HepG2 (cell line): ENCODE measurements at places on chromosomes 1 and 21.

DNA sequence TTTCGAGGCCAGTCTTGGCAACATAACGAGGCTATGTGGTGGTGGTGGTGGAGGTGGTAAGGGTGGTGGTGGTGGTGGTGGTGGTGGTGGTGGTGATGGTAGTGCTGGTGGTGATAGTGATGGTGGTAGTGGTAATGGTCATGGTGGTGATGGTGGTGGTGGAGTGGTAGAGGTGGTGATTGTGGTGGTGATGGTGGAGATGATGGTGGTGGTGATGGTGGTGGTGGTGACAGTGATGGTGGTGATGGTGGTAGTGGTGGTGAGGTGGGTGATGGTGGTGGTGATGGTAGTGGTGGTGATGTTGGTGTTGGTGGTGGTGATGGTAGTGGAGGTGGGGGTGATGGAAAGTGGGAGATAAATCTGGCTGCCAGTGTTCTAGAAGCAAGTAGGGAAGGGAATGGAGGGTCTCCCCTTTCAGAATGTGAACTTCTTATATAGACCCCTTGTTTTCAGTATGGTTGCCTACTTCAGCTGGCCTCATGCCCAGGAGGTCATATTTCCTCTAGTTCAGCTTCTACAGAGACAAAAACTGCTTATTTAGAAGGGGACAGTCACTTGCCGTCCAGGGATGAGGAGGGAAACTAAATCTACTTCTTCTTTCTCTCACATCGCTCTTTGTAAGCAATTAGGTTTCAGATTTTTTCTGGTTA lies 27.5 kb downstream of the SH3BGR start:
- no peak for DNase-seq

DNA sequence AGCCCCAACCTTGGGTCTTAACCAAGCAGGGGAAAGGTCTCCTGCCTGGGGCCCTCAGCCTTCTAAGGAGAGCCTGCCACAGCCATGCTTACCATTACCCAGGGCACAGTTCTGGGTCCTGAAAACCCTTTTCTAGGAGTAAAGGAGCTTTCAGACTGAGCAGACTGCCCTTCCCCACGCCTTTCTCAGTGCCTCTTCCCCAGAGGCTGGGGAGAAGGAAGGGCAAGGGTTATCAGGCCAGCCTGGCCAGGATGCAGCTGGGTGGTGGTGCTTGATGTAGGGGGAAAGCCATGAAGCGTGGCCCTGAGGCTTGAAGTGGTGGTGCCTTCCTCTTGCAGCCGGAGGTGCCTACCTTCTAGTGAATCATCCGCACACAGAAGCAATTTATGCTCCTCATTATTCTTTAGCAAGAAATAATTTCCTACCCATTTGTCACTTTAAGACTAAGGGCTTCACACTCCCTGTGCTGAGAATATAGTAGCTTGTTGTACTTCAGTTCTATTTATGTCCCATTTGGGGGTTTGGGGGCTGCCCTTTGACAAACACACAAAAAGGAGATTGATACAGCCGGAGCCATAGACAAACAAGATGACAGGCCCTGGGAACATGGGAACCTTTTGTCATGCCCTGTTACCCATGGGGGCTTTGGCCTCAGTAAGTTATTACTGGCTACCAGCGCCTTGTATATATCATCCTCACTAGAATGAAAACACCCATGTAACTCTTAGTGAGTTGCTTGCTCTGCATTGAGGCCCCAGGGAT lies 40.7 kb downstream of the MAN1C1 start:
- DNase-seq = no peak

DNA sequence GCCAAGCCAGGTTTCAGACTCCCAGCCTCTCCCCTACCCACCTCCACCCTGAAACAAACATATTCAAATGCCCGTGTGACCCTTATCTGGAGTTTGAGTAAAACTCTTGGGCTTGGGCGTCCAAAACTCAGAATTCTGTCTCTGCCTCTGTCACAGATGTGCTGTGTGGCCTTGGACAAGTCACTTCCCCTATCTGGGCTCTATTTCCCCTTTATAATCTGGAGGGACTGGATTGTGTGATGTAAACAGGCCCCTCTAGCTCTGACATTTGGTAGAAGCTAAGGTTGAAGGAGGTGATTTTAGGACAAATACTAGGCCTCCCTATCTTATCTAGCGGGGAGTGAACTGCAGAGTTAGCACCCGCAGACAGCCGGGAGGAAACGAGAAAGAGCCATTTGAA lies 67.5 kb downstream of the IGSF21 start:
- no peak for DNase-seq

DNA sequence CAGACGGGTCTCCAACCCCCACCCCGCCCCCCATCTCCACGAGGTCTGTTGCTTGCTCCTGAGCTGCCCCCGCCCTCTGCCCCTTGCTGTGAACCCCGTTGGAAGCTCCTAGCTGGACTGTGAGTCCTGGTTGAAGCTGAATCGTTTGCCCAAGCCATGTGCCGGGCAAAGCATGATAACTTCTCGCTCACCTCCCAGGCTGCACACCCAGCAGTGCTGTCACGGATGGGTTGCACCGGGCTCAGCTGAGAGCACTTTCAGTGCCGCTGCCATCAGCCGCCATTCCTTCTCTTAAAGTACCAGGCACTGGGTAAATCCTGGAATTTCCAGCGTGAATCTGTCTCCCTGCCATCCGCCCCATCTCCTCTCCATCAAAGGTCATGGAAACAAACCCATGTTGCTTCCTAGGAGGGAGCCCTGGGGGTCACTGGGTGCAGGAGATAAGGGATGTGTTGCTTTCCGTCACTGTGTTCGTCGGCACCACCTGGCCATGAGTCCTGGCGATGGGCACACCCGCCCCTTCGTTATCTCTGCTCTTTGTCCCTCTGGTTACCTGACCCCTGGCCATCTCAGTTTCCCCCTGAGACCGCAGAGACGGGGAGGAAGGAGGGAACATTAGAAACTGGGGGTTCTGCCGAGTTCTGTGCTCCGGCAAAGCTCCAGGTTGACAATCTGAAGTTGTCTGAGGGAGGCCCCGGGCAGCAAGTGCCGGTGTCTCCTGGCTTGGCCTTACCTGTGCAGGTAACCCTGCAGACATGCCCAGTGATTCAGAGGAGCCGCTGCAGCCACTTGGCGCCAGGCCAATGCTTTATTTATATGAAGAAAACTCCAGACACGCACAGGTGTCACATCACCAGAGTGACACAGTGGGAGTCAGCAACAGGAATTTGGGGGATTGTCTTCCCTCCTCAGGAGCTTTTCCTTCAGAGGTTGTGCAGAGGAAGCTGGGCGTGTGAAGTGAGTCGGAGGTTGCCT lies 2.7 kb downstream of the PDE9A start:
- no peak for DNase-seq

GRCh38 chr1:29498126-29499103 lies 262.1 kb downstream of the PTPRU start:
- no peak for DNase-seq

- DNase-seq = peak; percentile 68
Observed at GRCh38 chr1:162732566-162733335, 57.8 kb upstream of the HSD17B7 start.

- DNase-seq = no peak
Observed at GRCh38 chr1:27179379-27179778, 24.5 kb upstream of the SLC9A1 start.

- DNase-seq = peak; percentile 83
Observed at GRCh38 chr1:96772349-96772748, 50.8 kb downstream of the PTBP2 start.

GRCh38 chr1:227242811-227243682 lies 75.2 kb downstream of the CDC42BPA start:
- peak; percentile 74 for DNase-seq

DNA sequence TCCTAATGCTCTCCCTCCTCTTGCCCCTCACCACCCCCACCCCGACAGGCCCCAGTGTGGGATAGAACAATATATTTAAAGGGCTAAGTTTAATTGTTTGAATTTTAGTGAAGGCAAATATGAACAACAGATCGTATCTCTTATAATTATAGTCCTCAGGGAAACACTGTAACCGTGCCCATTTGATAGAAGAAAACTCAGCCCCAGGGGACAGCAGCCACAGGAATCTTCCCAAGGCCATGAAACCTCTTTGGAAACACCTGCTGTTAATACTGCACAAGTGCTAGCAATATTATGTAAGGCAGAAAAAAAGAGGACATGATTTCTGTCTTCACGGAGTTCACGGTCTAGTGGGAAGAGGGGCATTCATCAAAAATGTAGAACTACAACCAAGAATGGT lies 142.2 kb downstream of the URB2 start:
- DNase-seq = no peak

DNA sequence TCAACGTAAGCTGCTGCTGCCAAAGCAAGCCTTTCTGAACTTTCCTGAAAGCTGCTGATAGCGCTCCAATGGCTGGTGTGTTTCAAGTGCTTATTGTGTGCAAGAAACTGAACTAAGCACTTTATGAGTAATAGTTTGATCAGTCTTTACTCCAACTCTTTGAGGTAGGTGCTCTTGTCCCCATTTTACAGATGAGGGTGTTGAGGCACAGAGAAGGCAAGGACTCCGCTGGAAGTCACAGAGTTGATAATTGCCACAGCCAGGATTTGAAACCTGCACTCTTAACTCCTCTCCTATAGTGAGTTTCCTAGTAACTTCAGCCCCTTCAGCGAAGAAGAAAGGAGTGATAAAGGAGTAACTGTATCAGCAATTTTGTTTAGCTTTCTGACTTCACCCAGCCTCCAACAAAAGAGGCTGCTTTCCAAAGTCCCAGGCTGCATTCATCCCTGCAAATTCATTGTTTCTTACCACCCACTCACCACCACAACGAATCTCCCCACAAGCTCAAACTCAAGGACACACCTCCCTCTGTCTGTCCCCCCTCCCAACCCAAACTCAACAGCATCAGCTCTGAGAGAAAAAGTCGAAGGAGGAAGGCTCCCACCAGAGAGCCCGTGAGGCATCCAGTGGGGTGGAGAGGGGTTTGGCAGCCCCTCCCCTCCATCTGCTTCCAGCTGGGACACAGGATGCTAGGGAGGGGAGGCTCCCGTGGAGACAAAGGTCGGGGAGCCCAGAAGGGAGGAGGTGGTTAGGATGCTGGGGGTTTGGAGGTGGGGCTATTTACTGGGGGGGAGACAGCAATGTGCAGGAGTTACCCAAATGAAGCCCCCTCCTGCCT lies 139.6 kb downstream of the NAV1 start:
- DNase-seq = no peak

- DNase-seq = no peak
Observed at GRCh38 chr1:208205216-208206013, 38.8 kb downstream of the PLXNA2 start.

GRCh38 chr1:244205171-244205570 lies 154.1 kb downstream of the ZBTB18 start:
- DNase-seq = no peak
